ENCODE measurements at places on chromosomes 6 and 20.

DNA sequence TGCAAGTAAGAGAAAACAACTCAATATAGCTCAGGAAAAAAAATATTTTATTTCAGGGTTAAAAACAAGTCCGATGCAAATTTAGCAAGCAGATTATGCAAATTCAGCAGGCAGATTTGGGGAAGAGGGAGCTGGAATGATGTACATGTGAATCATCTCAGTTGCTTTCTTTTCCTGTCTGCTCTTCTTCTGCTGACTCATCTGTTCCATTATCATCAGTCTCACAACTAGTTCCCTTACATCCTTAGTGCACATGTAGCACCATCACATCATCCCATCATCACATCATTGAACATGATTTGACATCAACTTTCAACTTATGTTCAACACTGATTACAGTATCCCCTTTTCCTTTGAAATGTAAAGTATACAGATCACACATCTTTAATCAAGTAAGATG is 11.5 kb upstream of the DEFB113 start:
- DNase-seq = no peak

DNA sequence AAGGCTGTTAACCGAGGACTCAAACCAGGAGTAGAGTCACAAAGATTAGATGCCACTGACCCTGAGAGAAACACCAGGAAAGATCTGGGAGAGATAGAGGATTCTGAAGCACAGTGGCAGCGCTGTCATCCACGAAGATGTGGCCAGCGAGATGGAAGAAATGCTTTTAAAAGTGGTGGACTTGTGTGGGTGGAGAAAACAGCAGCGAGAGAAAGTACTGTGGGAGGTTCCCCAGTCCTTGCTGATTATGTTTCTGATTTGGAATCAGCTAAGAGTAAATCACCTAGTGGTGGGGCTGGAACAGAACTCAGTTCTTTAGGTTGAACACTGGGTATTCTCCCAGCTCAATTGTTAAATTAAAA is 435 bp upstream of the ZNF322 start:
- DNase-seq = peak; percentile 33

DNA sequence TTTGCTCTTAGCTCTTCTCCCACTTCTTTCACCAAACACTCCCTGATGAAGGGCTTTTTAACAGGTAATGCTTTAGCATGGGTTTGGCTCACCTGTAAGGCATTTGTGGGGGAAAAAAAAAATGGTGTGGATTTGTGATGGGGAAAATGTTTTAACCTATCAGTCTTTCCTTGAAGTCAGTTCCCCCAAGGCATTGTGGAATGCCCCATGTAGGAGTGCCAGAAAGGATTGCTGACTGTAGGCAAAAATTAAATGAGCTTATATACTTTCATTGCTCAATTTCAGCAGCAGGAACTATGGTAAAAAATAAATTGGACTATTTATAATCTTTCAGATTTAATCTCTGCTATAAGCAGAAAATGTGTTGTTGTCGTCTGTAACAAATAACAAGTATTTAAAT is 10.6 kb upstream of the SASH1 start:
- DNase-seq = no peak

DNA sequence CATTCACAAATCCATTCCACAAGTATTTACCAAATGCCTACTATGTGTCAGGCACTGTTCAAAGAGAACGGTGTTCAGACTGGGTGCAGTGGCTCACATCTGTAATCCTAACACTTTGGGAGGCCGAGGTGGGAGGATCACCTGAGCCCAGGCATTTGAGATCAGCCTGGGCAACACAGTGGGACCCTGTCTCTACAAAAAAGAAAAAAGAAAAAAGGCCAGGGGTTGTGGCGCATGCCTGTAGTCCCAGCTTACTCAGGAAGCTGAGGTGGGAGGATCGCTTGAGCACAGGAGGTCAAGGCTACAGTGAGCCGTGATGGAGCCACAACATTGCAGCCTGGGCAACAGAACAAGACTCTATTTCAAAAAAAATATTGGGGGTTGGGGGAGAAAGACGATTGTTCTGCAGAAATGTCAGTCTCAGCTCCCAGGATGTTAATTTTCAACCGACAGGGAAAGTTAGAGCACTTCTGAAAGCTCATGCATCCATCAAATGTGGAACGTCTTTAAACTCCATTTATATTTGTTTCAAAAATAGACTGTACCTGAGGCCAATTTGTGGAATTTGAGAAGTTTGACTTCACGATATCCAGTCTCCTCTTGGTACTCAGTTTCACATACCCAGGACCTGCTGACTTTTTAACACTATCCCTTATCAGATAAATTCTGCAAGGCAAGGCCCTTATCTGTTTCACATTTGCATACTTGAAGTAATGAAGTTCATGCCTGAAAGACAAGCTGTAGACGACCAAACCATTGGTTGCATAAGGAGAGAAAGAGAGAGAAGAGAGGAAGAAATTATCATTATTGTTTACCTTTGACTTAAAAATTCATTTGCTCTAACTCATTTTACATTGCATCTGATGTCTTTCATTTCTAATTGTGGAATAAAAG is 14.8 kb upstream of the BTN3A2 start:
- no peak for DNase-seq

- DNase-seq = no peak
These were observed 17.4 kb downstream of the COL20A1 start for GRCh38 chr20:63310265-63310991.

- no peak for DNase-seq
These were observed 241.8 kb downstream of the ALDH8A1 start for GRCh38 chr6:134708079-134708478.
